ENCODE measurements at places on chromosomes 2 and 18.

DNA sequence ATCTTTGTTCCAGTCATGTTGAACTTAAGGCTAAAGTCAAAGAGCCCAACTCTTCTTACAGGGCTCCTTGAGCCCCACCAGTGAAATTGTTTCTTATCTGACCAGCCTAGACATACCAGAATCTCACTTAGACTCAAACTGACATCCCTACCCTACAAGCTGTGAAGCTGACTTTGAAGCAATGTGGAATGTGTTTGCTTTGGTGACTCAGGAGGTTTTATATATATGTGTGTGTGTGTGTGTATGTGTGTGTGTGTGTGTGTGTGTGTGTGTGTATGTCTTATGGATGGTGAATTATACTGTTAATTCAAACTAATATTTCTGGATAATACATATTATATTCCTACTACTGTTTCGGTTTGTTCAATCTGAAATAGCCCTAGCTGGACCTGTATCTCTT, 67.3 kb downstream of the CAMKMT start:
- DNase-seq, result no peak

DNA sequence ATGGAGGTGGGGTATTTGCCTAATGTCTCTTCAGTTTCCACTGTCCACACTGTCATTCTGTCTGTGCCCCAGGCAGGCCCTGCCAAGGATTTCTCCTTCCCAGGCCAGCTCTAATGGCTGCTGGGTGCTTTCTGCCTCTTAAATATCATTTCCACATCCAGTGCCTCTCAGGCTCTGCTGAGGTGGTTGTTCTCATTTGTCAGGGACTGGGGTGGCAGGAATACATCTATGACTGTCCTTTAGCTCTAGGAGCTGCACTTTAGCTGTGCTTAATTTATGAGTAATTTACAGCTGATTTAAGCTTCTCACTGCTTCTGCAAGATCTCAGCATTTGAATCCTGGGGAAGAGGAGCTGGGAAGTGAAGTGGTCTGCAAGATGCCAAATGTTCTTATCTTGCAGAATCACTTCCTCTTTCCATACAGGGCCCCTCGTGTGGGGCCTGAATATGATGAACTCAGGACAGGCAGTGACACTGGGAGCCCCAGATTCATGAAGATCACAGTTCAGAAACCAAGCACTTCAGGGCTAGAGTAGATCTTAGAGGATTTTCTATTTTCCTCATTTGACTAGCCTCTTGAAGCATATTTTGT, 150.2 kb downstream of the FSHR start:
- DNase-seq, result no peak

- DNase-seq, result no peak
Measured at GRCh38 chr2:101788995-101789970, 91.8 kb downstream of the MAP4K4 start.

DNA sequence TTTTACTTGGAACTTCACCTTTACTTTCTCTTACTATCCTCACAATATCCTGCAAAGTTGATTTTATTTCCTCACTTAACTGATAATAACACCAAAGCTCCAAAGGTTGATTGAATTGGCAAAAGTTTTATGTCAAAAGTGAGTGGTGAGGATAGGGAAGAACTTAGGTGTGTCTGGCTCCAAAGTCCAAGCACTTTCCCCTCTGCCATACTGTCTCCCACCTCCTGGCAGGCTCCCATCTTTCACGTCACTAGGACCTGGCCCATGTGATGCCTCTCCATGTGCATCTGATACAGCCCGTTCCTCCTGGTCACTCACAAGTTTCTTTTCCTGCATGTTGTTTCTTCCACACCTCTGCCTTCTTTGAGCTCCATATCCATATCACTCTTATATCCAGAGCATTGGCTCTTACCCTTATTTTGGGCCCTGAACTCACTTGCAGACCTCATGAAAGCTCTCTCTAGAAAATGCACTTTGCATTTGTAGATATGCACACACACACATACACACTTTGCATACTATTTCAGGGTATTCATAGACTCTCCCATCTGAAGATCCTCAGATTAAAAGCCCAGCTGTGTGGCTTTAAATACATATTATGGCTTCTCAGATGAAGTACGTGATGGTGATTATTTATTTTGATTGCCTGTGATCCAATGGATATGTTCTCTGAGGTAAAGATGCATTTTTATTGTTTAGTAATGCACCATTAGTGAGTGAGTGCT, 12.3 kb downstream of the MEP1B start:
- DNase-seq, result no peak

DNA sequence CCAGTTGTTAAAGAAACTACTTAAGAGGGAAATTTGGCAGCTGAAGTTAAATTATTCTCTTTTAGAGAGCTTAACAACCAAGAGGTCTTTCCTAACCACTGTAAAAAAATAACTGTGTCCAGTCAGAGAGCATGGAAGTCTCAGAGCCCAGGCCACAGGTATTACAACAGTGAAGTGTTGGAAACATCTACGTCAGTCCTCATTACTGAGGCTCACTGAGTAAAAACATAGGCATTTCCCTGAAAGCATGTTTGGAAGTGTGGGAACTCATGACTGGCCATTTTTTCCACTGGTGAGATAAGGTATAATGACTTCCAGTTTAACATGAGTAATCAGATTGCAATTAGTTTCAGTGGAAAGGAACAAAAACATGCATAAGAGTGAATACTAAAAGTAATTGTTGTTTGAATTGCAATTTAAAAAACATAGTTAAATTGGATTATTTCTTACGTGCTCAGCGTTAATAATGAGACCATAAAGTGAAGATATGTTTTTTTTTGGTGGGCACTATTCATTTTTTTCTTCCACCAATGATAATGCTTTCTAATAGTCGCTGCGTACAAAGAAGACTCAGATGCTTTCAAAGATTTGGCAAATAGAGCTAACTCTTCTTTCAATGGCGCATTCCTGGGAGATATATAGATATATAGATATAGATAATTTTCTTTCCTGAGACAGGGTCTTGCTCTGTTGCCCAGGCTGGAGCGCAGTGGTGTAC, 60.8 kb downstream of the EFEMP1 start:
- no peak for DNase-seq

GRCh38 chr2:228675091-228675490, 493.6 kb upstream of the SPHKAP start:
- DNase-seq, result no peak
